Hepatocyte (in vitro differentiated cells): ENCODE measurements at places on chromosomes 12 and 14. TPM values are rescaled to one million over a fixed set of nuclear protein-coding genes. Genes with fewer than 3 reads are reported as not detected.

Gene PIK3C2G
- polyA plus RNA-seq, result 3.5 and 5.2 TPM in 2 replicates

Gene FOXN4
- polyA plus RNA-seq, result not detected in 2 replicates

- DNase-seq, result no peak
These were observed 2.2 kb downstream of the KLHL28 start for GRCh38 chr14:44959538-44959937.

GRCh38 chr14:53946404-53947093 lies 10.1 kb downstream of the BMP4 start:
- DNase-seq, result peak; percentile 65

DNA sequence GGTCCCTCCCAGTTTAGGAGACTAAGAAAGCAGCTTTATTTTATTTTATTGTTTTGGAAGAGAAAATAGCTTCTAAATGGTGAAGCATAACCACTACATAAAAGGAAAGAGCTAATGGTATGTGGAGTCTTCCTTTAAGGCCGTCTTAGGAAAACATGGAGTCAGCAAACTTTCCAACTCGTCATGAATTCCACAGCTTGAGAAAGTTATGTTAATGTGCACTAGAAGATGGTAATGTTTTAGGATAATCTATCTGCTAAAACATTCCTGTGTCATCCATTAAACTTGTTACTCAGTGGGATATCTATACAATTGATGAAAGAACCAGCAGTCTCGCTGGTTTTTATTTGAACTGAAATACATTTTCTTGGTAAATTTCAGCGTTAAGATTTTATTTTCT lies 448.4 kb upstream of the SEL1L start:
- DNase-seq, result no peak

Gene HOXC13
- 0.06 and 0.69 TPM in 2 replicates for polyA plus RNA-seq

DNA sequence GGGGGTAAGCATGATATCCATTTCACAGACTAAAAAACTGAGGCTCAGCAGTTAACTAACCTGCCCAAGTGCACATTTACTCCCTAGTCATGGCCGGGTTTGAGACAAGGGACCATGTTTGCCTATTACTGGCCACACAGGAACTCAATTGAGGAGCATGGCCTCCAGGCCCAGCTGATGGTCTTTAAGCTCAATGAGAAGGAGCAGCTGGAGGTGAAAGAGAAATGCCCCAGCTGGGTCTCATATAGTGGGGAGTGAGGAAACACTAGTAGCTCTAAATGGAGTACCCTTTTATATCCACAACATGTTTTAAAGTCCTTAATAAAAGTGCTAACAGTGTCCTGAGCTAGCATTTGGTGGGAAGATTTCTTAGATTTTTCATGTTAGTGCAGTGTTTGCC lies 1.6 kb downstream of the TDP1 start:
- DNase-seq, result no peak

Gene RHEBL1
- polyA plus RNA-seq, result not detected in 2 replicates

Gene LTB4R
- 3.6 and 6.2 TPM in 2 replicates for polyA plus RNA-seq

DNA sequence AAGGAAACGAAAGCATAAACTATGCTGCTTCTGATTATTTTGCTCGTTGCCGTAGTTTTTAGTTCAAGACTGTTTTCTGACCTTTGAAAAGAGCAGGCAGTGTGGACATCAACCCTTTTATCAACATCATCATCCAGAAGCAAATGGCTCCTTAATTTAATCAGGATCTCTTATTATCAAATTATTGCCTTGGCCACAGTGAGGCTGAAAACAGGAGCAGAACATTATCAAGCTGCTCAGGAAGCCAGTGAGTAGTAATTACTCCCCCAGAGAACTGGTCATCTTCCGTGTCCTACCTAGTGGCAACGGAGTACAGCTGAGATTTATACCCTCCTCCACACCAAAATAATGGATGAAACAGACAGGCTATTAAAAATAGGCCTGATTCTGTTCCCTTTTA lies 2.2 kb upstream of the DIABLO start:
- DNase-seq, result no peak

Gene MARCHF9
- 13.6 and 14.8 TPM in 2 replicates for polyA plus RNA-seq

GRCh38 chr14:22375321-22375930 lies 213.6 kb downstream of the DAD1 start:
- peak; percentile 71 for DNase-seq

Gene FAM90A1
- polyA plus RNA-seq, result 0.09 TPM in 1 of 2 replicates, not detected in the other

GRCh38 chr14:61512026-61512834 lies 183.1 kb upstream of the HIF1A start:
- DNase-seq, result no peak

Gene SYNE3
- polyA plus RNA-seq, result 0.16 and 1.3 TPM in 2 replicates

- DNase-seq, result peak; percentile 65
These were observed 81.0 kb downstream of the PTPN21 start for GRCh38 chr14:88473791-88474190.

Gene GNB3
- polyA plus RNA-seq, result 10.2 and 19.1 TPM in 2 replicates

DNA sequence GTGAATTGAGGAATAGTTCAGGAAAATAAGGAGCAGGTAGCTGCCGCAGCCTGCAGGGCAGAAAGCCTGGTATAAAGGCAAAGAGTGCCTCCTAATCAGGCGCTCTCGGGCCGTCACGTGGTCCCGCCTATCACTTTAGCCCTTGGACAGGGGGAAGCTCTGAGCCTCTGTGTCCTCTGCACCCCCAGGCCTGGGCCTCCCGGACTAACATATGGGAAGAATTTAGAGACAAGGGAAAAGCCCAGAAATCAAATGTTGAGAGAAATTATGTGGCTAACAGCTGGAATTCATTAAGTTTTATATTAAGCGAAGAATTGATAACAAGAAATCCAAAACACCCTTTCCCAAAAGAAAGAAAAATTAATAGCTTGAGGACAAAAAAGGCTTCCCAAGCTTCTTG lies 417.7 kb downstream of the ATP23 start:
- DNase-seq, result peak; percentile 35

Gene CD163
- 2.8 and 3.0 TPM in 2 replicates for polyA plus RNA-seq

DNA sequence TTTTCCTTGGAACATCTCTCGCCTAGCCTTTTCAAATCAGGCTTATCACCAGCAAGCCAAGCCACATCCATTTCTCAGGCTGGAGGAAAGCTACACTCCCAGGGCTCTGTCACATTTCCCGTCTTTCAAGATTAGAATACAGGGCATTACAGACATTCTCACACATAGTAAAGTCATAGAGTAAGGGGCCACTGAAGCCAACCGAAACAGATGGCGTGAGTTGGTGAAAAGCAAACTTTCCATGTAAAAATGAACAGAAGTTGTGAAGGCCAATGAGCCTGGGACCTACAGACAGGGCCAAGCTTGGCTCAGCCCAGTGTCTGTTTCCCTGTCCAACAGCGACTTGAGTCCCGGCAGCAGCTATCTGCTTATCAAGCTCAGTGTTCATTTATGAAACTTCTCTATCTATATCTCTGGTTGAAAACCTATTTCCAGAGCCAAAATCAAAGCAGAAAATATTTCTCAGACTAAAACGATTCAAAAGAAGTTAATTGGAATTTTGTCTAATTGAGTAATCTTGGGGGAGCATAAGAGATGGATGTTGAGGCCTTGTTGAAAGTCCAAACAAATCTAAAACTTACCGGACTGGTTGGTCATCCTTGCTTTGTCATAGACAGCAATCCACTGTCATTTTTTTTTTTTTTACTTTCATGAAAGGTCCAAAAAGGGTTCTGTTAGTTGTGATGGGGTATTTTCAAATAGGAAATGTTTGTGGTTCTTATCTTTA lies 105.6 kb downstream of the DAAM1 start:
- DNase-seq, result no peak

DNA sequence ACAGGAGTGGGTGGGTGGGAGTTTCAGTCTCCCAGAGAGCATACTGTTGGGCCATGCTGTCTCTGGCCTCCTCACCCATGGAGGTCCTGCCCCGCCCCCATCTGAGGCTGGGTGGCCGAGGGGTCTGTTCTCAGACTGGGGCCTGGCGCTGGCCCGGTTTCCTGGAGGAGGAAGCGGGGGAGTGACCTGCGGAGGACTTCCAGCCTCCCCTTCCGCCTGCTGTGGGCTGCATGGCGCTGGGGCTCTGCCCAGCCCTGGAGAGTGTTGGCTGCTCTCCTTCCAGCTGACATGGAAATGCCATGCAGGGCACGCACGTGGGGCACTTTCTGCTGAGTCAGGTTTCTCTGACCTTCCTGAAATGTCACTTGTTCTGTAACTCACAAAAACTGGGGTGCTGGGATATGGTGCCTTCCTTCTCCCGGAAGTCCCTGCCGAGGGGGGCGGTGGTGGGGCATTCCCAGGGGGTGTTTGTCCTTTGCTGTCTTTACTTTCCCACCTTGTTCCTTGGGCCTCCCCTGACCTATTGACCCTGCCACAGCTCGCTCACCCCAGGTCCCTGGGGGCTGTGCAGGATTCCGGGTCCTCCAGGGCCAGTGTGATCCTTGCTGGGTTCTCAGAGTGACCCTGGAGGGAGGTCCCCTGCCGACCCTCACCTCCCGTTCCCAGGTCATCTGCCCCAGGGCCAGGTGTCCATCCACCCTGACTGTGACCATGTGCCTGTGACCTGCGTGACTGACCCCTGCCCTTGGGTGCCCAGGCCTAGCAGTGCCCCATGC lies 23.6 kb downstream of the PACS2 start:
- no peak for DNase-seq

DNA sequence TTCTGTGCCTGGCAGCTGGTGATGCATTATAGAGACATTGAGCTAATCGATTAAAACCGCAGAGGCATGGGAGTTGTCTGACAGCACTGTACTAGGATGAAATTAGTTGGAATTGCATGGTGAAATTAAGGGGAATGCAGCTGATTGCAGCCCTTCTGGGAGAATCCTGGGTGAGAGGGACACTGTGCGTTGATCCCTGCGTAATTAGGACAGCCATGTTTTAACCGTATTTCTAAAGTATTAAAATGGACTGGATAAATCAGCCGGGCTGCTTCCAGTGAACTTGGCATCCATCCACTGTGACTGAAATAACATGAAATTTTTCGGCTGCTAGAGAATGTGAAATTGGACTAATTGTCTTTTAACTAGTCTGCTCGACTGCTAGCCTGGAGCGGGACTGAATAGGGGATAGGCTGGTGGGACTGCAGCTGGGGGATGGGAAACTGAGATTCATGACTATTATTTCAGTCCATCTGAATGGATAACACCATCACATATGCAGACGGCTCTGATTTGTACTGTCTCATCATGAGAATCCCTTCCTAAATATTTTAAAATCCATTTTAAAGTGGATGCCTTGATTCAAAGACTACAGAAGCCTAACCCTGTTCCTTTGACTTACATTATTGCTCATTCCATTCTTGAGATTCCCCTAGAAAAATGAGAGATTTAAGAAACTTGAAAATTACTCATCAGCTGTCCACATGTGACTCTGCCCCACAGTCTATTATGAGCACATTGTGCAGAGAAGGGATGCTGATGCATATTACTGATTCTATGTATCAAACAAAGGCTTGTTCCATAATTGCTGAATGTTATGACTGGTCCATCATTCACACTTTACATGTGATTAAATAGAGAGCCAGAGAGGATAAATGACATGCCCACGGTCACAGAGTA lies 343.9 kb downstream of the NPAS3 start:
- DNase-seq, result no peak

- DNase-seq, result peak; percentile 44
These were observed 160.6 kb downstream of the ANO4 start for GRCh38 chr12:100955139-100955538.

GRCh38 chr12:127297327-127297726 lies 969.6 kb upstream of the TMEM132C start:
- no peak for DNase-seq

DNA sequence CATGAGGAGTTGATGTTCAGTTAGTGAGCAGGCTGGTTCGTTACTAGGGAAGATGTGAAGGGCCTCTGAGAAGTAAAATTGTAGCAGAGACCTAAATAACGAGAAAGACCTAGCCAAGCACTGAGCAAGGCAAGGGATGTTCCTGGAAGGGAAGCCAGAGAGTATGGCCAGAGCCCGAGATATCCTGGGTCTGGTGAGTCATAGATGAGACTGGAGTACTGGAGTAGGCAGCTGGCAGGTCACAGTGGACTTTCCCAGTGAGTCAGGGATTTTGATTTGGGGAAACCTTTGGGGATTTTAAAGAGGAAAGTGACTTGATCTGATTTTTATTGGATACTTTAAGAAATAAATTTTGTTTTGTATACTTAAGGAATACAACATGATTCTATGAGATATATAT lies 369.0 kb downstream of the DIO2 start:
- peak; percentile 58 for DNase-seq

DNA sequence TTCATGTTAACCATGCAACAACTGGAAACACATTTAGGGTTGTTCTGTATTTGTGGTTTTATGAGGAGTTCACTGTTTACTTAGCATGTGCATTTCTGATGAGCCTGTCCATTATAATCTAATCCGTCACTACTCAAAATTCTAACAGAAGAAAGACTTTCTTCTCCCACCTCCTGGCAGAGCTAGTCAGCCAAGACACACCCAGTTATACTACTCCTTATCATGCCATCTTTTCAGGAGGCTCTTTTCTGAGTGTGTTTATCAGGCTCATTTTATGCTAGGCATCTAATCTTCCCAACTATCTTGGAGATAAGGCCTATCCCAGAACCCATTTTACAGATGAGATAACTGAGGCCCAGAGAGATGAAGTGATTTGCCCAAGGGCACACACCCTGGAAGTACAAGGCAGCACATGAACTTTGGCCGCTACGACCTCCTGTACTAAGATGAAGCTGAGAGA lies 10.4 kb upstream of the MED13L start:
- DNase-seq, result no peak

- DNase-seq, result no peak
These were observed 696 bp downstream of the RPL36AL start for GRCh38 chr14:49619730-49620129.

GRCh38 chr12:38890102-38890855 lies 15.1 kb downstream of the CPNE8 start:
- DNase-seq, result peak; percentile 11

GRCh38 chr12:117854339-117855012 lies 114.3 kb downstream of the KSR2 start:
- peak; percentile 81 for DNase-seq

Gene SRRM4
- polyA plus RNA-seq, result 0.01 and 0.05 TPM in 2 replicates

DNA sequence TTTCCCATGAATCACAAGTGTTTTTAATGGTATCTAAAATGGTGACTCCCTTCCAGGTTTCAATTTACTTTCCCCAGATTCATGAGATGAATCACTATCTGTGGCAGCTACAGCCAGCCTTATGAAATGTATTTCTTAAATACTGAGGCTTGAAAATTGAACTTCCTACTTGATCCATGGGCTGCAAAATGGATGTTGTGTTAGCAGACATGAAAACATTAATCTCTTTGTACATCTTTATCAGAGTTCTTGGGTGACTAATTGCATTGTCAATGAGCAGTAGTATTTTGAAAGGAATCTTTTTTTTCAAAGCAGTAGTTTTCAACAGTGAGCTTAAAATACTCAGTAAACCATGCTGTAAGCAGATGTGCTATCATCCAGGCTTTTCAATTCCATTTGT lies 250.8 kb downstream of the SLC6A15 start:
- DNase-seq, result no peak

GRCh38 chr14:50379563-50379962 lies 17.1 kb downstream of the CDKL1 start:
- DNase-seq, result no peak

Gene ZNF891
- polyA plus RNA-seq, result 0.19 and 0.24 TPM in 2 replicates

Gene BEGAIN
- 1.8 and 2.5 TPM in 2 replicates for polyA plus RNA-seq

Gene TSPAN11
- 3.3 and 5.2 TPM in 2 replicates for polyA plus RNA-seq

Gene RAN
- 660 and 673 TPM in 2 replicates for polyA plus RNA-seq

GRCh38 chr12:7101694-7102131 lies 7.3 kb downstream of the C1RL start:
- no peak for DNase-seq

- no peak for DNase-seq
These were observed 6.9 kb upstream of the LYZ start for GRCh38 chr12:69341328-69341727.
